Testis (tissue), 5 donors: ENCODE measurements at places on chromosomes 2 and 18. TPM values are rescaled to one million over a fixed set of nuclear protein-coding genes. Genes with fewer than 3 reads are reported as not detected.
A peak's percentile ranks its signal among the peaks of the same experiment; 100 is the strongest.

Gene PRKRA
- 87.5 TPM for total RNA-seq

Gene GPR35
- 9.5 TPM for total RNA-seq

Gene TBR1
- 2.4 TPM for total RNA-seq

Gene AQP12A
- total RNA-seq, result not detected

Gene CRACDL
- total RNA-seq, result 29.1 TPM

Gene COLEC12
- 4.5 TPM for total RNA-seq

Gene SH3RF3
- total RNA-seq, result 16.5 TPM

Gene SLC35F6
- total RNA-seq, result 42.5 TPM

- H3K4me1 ChIP-seq, result no peaks in the 10 kb centered on the region
- H3K27ac ChIP-seq, result no peak overlapping the region
- no peaks in the 10 kb centered on the region for H3K36me3 ChIP-seq
- peak; percentile 6 for DNase-seq
Measured at GRCh38 chr2:241851325-241852115, 7.2 kb downstream of the PDCD1 start.

DNA sequence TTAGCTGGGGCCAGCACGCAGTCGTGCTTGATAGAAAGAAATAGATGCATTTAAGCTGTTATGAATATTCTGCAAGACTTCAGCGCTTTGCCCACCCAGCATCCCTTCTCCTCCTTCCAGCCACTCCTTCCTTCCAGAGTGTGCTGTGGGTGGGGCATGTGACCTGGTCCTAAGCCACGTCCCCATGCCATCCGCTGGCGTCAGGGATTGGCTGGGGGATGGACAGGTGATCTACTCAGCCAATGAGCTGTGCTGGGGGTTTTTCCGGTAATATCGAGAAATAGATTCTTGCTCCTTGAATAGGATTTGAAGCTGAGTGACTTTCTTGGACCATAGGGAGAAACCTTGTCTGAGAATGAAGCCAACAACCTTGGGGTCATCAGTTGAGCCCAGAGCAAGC, 4.8 kb upstream of the ZAP70 start:
- no peaks in the 10 kb centered on the region for H3K36me3 ChIP-seq
- no peaks in the 10 kb centered on the region for H3K4me1 ChIP-seq
- H3K27ac ChIP-seq, result no peak overlapping the region
- no peak overlapping the region for H3K4me3 ChIP-seq
- DNase-seq, result peak; percentile 23

DNA sequence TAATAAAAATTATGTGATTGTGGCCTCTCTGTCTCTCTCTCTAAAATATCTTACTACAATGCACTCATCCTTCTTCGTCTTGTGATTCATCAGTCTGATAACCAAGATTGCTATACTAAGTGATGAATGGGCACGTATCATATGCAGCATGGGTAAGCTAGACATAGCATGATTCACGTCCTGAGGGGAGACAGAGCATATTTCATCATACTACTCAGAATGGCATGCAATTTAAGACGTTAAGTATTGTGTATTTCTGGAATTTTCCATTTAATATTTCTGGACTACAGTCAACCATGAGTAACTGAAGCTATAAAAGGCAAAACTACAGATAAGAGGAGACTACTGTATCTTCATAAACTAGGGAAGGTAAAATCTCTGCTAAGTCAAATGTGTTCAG, 97.0 kb upstream of the CD226 start:
- no peak for DNase-seq
- H3K27me3 ChIP-seq, result no peaks in the 10 kb centered on the region
- H3K4me3 ChIP-seq, result no peak overlapping the region
- H3K4me1 ChIP-seq, result no peaks in the 10 kb centered on the region
- no peaks in the 10 kb centered on the region for H3K36me3 ChIP-seq

- peaks cover 14% of the 10 kb centered on the region for H3K4me1 ChIP-seq
- H3K27ac ChIP-seq, result no peak overlapping the region
- no peak overlapping the region for H3K4me3 ChIP-seq
- DNase-seq, result no peak
Measured at GRCh38 chr18:49481317-49481716, 5.7 kb downstream of the C18orf32 start.

GRCh38 chr2:96111823-96112500, 4.4 kb downstream of the ADRA2B start:
- no peak for DNase-seq
- no peak overlapping the region for H3K4me3 ChIP-seq
- no peak overlapping the region for H3K27ac ChIP-seq

GRCh38 chr2:45241061-45241561, 231.9 kb upstream of the SIX2 start:
- H3K36me3 ChIP-seq, result no peaks in the 10 kb centered on the region
- H3K27me3 ChIP-seq, result no peaks in the 10 kb centered on the region
- no peak overlapping the region for H3K4me3 ChIP-seq
- no peak for DNase-seq
- no peak overlapping the region for H3K27ac ChIP-seq

DNA sequence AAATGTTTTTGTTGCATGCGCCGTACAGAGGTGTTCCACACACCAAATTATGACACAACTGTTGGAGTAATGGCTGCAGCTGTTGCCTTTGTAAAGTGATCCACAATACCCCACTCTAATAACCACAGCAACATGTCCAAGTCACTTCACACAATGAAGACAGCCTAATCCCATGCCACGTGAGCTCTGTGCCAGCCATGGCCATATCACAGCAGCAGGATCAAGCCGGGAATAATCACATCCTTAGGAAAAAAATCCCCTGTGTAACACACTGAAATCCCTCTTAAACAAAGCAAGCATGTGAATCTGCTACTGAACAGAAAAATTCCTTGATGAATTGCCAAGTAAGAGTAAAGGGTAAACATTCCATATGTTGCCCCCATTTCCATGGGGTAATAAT, 179.5 kb upstream of the PARD3B start:
- H3K27me3 ChIP-seq, result no peaks in the 10 kb centered on the region
- no peaks in the 10 kb centered on the region for H3K36me3 ChIP-seq
- H3K4me3 ChIP-seq, result no peak overlapping the region
- no peaks in the 10 kb centered on the region for H3K4me1 ChIP-seq
- DNase-seq, result no peak

GRCh38 chr2:38489846-38490245, 112.8 kb upstream of the ATL2 start:
- no peak overlapping the region for H3K4me3 ChIP-seq
- H3K36me3 ChIP-seq, result no peaks in the 10 kb centered on the region
- no peaks in the 10 kb centered on the region for H3K27me3 ChIP-seq
- no peak for DNase-seq
- no peak overlapping the region for H3K27ac ChIP-seq
- no peaks in the 10 kb centered on the region for H3K4me1 ChIP-seq

- no peak overlapping the region for H3K4me3 ChIP-seq
- H3K27me3 ChIP-seq, result no peaks in the 10 kb centered on the region
- no peak overlapping the region for H3K27ac ChIP-seq
- DNase-seq, result no peak
- H3K4me1 ChIP-seq, result no peaks in the 10 kb centered on the region
- H3K36me3 ChIP-seq, result no peaks in the 10 kb centered on the region
Measured at GRCh38 chr18:56952026-56952425, 194.9 kb upstream of the BOD1L2 start.

GRCh38 chr2:97678298-97678697, 8.8 kb downstream of the C2orf92 start:
- H3K4me3 ChIP-seq, result no peak overlapping the region
- no peaks in the 10 kb centered on the region for H3K36me3 ChIP-seq
- no peak overlapping the region for H3K27ac ChIP-seq
- H3K27me3 ChIP-seq, result no peaks in the 10 kb centered on the region

DNA sequence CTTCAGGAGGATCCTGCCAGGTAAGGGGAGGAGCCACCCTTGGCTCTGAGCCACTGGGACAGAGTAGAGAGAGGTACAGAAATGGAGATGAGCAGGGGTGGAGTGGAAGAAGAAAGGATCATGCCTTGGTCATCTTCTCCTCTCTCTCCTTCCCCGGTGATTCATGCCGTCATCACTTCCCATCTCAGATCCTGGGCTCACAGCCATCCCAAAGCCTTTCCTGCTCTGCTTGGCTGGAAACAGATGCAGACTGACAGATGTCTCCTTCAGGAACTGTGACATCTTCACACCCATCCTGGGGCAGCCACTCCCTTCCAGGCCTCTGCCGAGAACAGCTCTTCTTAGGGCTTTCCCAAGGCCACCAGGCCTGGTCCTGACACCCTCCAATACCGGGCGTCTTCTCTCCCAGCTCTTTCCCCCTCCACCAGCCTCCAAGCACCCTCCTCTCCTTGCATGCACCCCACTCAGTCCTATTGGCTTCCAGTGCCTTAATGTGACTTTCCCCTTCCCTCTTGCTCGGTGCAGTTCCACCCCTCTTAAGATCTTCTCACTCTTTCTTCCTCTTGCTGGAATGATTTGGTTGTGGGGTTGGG, 58.3 kb upstream of the TNP1 start:
- no peaks in the 10 kb centered on the region for H3K27me3 ChIP-seq
- H3K36me3 ChIP-seq, result no peaks in the 10 kb centered on the region
- no peak for DNase-seq
- H3K4me1 ChIP-seq, result no peaks in the 10 kb centered on the region
- no peak overlapping the region for H3K4me3 ChIP-seq
